ENCODE measurements at places on chromosomes 4 and X.
A peak's percentile ranks its signal among the peaks of the same experiment; 100 is the strongest.

GRCh38 chr4:73311428-73311827, 52.8 kb upstream of the ANKRD17 start:
- no peak for DNase-seq

DNA sequence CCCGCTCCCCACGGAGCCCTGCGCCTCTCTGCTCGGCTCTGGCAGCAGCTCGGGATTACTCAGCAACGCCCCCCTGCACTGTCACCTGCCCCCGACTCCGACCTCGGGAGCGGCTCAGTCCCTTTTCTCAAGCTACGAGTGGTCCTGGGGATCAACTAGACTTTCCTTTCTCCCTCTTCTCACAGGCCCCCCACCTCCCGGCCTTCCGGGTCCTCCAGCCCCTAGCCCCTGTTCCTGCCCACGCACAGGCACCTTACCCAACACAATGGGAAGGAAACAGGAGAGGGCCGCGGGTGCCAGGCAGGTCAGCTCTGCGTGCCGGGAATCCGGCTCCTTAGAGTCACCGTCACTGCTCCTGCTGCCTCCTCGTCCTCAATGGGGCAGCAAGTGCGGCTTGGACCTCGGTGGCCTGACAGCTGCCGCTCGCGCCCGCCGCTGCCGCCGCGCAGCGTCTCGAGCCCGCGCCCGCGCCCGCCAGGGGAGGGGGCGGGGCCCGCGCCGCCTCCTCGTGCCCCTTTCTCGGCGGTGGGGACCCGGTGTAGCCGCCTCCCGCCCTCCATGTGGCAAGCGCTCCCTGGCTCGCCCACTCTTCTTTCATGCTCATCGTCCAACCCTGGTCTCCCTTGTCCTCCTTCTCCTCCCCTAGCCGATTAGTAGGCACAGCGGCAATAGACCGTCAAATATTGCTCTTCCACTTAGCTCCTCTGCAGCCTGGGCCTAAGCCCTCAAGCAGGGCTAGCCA, at the start of gene RAB9B:
TSS of gene RAB9B (minus strand) at position 455 of the 742 bp plus-strand sequence. CDS start 6,473 bp downstream, outside the sequence.
- peak; percentile 49 for DNase-seq

- no peak for DNase-seq
Observed at GRCh38 chr4:139152249-139152648, 24.8 kb downstream of the ELF2 start.

GRCh38 chr4:106277140-106277675, 38.8 kb downstream of the TBCK start:
- no peak for DNase-seq

DNA sequence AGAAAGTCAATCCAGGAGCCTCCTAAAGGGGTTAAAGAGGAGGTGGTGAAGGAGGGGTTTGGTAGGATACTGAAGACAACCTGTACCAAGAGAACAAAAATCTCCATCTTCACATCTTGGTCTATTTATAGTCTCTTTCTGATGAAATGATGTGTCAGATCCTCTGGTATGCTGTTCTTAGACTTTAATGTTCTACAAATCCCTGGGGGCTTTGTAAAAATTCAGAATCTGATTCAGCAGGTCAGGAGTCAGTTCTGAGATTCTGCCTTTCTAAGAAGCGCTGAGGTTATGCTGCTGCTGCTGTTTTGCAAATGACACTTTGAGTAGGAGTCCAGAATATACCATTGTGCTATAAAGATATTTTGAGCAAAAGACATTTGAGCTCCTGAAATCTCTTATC, 172.9 kb upstream of the GLRA2 start:
- DNase-seq, result no peak

- DNase-seq, result no peak
Observed at GRCh38 chrX:40005292-40006011, 92.3 kb downstream of the BCOR start.

DNA sequence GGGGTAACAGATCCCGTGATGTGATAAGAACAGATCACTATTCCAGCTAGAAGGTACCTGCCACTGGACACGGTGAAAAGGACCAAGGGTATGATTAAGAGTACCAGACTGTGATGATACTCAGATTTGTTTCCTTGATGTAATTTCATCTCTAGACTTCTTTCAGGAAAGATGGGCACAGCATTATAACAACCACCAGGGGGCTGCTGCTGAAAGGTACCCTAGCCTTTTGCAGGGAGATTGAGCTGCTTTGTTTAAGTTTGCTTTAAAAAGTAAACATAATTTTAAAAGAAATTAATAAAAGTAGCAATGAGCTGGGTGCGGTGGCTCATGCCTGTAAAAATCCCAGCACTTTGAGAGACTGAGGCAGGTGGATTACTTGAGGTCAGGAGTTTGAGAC, 145.4 kb downstream of the EMCN start:
- DNase-seq, result no peak

DNA sequence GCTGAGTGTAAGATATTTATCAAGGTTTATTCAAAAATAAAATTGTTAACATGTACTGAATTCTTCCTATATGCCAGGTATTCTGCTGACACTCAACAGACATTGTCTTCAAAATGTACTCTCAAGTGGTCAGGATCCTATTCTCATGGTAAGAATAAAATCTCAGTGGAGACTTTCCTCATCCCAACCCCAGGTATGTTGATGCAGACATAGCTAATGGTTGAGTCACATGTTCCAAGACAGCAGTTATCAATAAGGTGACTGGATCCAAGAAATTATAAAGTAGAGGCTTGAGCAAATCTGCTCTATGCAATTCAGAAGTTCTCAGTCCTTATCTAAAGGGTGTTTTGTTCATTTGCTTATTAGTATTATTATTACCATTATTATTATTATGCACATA, 115.2 kb upstream of the GABRA2 start:
- DNase-seq, result no peak

GRCh38 chrX:64205441-64205734, at the start of gene AMER1:
AMER1 (minus strand) TSS chrX:64205708; CDS start chrX:64193286, 12,422 bp downstream.
- DNase-seq, result no peak
